ENCODE measurements at places on chromosomes 7 and 10.
A peak's percentile ranks its signal among the peaks of the same experiment; 100 is the strongest.

- DNase-seq = no peak
Measured at GRCh38 chr10:86793696-86794095, 37.3 kb downstream of the BMPR1A start.

DNA sequence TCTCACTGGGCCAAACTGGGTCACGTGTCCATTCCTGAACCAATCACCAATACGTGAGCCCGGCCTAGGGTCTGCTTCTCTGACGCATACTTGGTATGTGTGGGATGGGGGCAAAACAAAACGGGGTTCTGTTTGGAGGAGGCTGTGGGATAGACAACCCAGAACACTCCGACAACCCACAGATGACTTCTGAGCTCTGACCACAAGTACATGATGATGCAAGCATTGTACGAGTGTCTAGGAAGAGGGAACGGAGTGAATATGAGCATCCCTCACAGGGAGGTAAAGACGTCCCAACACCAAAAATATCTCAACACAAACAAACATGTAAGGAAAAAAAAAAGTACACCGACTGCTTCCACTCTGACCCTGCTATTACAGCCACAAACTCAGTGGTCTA, 5.6 kb downstream of the DAGLB start:
- DNase-seq = no peak

DNA sequence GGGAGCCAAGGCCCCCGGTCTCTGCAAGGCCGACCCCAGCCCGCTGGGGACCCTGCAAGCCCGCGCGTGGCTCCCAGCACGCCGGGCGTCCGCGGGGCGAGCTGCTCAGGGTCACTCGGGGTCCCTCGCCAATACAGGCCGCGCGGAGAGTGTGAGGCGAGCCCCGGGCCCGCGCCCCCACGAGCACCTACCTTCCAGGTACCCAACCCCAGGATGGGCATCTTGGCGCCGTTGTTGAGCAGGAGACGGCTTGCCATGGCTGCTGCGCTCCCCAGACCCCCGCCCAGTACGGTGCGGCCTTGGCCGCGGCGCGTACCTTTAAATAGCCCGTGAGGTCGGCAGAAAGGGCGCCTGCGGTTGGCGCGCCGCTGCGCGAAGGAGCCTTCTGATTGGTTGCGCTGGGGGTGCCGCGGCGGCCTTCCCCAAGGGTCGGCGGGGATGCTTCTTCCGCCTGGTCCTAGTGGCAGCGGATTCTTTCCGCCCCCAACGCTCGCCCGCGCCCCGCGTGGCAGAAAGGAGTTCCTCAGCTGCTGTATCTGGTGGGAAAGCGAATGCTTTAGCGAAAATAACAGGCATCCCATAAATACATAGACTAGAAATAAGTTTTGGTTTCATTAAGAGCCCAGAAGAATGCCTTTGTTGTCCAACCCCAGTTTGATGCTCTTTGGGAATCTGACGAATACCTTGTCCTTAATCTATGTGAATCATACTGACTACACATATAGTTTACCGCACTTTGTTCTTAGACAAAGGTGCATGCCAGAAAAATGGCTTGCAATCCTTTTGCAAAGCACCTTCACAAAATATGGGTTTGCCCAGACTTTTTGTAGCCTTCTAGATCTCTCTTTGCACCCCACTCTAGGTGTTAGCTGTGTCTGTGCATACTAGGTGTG, at the start of gene AKR1B1:
AKR1B1 (minus strand) TSS at position 295 of the 893 bp plus-strand sequence; CDS start at position 257, 38 bp downstream.
- peak; percentile 92 for DNase-seq

- DNase-seq = no peak
Measured at GRCh38 chr7:74395745-74396311, 57.9 kb upstream of the GTF2IRD1 start.

DNA sequence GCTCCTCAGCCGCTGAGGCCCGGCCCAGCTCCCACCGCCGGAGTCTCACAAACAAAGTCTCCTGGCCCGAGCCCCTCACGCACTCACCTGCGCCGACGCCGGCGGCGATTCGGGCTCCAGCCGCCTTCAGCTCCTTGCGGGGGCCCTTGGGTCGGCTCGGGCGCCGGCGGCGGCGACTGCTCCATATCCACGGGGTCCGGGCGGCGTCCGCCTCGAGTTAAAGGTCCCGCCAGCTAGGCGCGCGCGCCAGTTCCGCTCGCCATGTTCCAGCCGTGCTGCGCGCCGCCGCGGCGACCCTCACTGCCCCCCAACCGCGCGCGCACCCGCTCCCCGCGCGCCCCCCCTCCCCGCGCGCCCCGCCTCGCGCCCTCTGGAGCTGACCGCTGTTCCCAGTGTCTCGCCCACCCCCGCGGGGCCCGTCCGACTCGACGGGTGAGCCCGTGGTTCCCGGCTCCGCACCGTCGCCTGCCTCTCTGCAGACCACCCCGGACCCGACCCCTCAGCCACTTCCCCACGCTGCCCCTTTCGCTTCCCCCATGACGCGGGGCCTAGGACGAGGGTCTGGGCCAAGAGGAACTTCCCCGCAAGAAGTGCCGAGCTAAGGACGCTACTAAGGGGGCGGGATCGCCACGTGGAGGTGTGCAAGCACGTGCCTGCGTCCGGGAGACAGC, 396.1 kb downstream of the ZNF33B start:
- DNase-seq = no peak

DNA sequence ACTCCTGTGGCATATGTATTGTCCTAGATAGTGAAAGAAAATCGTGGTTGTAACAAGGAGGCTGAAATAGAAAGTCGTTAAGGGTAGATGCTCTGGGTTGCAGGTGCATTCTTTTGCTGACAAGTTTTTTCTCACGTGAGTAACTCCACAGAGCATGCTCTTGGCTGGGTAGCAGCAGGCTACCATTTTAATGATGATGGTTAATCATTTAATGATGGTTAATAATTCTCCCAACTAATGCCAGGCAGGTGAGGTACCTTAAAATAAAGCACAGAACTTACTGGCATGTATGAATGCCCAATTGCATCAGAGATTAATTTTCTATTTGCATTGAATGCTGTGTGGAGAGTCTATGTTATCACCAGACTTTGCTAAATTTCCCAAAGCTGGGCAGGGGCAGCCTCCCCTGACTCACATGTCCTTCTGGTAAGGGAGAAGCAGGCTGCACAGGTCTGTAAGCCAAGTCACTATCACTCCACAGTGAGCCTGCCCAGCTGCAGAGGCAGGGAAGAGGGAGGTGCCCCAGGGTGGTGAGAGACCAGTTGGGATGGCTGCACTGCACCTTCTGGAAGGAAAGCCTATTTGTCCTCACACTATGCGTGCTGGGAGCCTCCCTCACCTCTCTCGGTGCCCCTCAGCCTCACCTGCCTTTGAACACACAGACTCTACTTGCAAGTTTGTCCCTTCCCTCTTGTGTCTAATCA, 287.0 kb upstream of the IGFBP3 start:
- DNase-seq = no peak

GRCh38 chr10:5514226-5514850, 10.4 kb upstream of the CALML3 start:
- DNase-seq = no peak

DNA sequence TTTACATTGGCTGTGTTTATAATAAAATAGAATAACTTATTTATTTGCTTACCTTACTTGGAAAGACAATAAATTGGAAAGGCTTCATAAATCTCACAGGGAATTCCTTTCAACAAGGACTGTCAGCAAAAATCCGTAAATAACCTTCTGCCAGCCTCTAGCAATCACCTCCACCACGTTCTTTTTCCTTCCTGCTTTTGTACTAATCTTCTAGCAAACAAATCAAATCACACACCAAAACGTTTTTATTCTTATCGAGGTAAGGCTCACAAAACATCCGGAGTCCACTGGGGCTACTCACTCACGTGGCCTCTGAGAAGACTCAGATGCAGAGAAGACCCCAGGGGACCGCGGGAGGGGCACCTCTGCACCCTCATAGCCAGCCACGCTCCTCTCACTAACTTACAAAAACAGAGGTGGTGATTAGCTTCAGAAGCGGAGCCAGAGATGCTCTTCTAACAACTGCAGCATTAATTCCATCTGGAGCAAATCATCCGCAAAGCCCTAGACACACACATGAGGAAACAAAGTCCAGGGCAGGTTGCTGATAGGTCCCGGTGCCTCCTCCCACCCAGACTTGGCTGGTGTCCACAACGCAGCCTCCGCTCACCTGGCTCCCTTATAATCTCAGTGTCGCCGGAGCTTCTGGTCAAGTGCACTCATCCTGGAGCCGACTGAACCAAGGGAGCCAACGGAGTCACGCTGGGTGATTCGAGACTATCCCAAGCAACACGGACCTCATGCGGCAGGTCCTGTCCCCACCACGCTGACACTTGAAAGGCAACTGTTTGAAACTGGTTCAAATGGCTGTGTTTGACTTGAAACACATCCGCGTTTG, 22.5 kb downstream of the CTBP2 start:
- DNase-seq = no peak

DNA sequence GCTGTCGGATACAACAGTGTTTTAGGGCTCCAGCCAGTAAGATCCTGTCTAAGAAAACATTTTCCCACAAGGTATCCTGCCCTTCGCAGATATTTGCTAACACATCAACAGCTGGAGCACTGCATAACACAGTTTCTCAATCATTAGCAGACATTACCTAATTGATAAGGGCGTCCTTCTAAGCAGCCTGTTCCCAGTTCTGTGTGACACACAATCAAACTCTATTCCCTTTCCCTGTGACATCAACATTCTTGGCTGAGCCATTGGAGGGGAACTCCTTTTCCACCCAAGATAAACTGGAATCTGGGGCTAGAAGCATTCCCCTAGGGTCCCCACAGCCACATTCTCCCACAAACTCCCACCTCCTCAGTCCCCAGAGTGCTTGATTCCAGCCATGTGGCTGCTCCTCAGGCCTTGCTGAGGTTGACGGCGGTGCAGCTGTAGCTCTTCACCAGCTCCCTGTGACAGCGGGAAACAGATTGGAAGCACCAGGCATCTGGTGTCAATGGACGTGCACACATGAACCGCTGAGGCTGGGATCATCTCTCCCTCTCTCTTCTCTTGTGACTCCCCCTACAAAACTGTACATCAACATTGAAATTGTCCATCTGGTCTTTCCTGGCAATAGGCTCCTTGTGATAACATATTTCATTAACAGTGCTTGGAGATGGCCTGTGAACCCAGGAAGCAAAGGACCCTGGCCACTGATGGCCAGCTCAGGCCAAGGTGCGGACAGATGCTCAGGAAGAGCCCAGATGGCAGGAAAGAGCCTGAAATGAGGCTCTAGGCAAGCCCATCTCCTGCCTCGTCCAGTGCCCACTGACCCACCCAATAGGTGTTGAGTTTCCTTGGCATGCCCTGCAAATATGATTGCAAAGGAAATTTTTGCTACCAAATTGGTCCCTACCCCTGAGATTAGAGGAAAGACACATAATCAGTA, 131.1 kb upstream of the TBX20 start:
- no peak for DNase-seq

- DNase-seq = no peak
Measured at GRCh38 chr10:97121041-97121440, 64.7 kb downstream of the SLIT1 start.

DNA sequence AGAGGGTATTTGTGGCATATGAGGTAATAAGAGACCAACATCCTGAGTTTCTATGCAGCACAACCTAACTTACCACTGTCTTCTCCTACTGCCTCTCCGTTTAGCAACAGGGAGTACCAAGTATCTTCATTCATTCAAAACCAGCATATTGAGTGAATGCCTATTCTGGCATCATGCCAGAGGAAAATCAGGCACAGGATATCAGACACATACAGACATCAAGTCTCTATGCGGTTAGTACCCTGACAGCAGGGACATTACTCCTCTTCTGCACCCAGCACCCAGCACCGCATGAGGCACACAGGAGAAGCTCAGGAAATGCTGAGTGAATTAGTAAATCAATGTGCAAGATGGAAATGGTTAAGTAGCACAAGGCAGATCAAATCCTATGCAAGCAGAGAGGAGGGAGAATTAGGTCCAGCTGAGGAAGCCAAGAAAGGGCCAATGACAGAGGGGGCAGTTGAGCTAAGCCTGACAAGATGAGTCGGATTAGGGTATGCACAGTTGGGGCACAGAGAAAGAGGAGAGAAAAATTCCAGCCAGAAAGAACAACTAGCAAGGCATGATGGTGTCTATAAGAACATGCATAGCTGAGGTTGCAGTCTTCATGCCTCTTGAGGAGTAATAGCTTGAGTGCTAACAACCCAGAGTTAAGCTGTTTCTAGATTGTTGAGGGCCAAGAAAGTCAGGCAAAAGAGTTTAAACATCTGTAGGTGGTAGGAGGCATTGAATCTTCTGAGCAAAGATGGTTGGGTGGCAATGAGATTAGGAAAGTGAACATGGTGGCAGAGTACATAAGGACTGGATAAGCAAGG, 146.0 kb downstream of the PLXNA4 start:
- no peak for DNase-seq

- no peak for DNase-seq
Measured at GRCh38 chr10:34538281-34538829, 276.7 kb downstream of the PARD3 start.

- DNase-seq = no peak
Measured at GRCh38 chr7:155124706-155125105, 54.6 kb downstream of the HTR5A start.

DNA sequence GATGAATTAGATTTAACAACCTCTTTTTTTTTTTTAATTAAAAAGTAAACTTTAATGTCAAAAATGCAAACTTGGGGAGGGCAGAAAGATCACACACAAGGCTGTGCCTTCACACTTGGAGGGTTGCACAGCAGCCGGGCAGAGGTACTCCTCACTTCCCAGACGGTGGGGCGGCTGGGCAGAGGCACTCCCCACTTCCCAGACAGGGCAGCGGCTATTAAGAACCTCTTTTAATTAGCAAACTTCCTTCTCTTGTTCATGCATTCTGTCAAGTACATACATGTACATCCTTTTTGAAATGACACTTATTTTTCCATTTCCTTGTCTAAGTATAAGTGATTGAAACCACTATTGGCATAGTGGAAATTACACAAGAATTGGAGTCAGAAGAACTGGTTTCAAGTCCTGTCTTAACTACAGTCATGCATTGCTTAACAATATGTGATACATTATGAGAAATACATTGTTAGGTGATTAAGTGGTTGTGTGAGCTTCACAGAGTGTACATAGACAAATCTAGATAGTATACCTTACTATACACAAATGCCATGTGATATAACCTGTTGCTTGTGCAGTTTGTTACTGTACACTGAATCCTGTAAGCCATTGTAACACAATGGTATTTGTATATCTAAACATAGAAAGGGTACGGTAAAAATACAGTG, 26.5 kb downstream of the BTRC start:
- DNase-seq = no peak

DNA sequence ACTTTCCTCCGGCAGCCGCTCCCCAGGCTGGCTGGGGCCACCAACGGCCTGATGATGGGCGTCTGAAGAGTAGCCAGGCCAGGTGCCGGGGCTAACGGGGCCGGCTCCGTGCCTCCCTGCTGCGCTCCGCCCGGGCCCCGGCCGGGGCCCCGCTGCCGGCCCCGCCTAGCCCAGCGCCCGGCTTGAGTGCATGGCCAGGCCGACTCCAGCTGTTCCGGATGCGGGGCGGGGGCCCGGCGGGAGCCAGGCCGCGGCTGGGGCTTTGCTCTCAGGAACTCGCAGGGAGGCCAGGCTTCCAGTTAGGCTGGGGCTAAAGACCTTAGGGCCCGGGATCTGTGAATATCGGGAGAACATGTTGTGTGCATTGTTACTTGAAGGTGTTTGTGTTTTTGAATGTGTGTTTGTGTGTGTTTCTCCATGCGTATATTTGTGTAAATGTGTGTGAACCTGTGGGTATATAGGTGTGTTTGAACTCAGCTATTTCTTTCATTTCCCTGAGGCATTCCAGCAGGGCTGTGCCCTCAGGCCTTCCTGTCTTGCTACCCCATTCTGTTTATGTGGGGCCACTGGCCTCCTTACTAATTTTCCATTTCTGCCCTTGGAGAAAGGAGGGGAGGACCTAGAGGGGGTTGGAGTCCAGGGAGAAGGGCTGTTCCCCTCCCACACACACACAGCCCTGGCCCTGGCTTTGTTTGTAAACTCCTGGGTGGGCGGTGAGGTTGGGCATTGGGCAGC, 1.1 kb upstream of the LBX1 start:
- DNase-seq = no peak

Measured in dorsolateral prefrontal cortex (tissue), 122 donors.